Ureter (tissue), 1 donor: ENCODE measurements at places on chromosomes 2 and 18. TPM values are rescaled to one million over a fixed set of nuclear protein-coding genes. Genes with fewer than 3 reads are reported as not detected.

Gene EHD3
- 12.7 TPM for total RNA-seq

GRCh38 chr18:55038162-55038561 lies 78.9 kb upstream of the CCDC68 start:
- DNase-seq = no peak

GRCh38 chr2:185335879-185336278 lies 402.7 kb upstream of the FSIP2 start:
- DNase-seq = no peak

- no peak for DNase-seq
Measured at GRCh38 chr2:40658941-40659340, 207.1 kb upstream of the SLC8A1 start.

Gene TMEM150A
- total RNA-seq = 19.5 TPM

GRCh38 chr2:10253596-10254372 lies 48.9 kb upstream of the HPCAL1 start:
- DNase-seq = no peak

GRCh38 chr2:22056621-22057132 lies 932.9 kb downstream of the TDRD15 start:
- DNase-seq = no peak

- no peak for DNase-seq
Measured at GRCh38 chr18:47146206-47146605, 4.1 kb downstream of the HDHD2 start.

DNA sequence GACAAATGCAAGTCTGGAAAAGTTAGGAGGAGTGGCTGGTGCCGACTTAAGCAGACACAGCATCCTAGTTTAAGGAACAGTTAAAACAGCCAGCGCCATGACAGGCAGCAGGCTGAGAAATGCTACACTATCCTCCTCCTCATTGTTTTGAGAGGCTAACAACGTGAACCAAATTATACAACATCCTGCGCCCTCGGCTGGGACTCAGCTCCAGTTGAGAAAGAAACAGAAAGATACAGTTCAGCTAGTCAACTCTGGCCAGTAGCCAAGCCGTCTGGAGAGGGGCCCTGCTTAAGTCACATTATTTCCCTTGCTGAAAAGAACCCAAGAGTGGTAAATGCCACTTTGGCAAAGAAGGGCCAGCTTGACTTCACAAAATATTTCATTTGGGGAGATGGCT lies 90.2 kb downstream of the BCL11A start:
- no peak for DNase-seq

- no peak for DNase-seq
Measured at GRCh38 chr2:235511187-235511661, 17.4 kb downstream of the AGAP1 start.

Gene TDRD15
- total RNA-seq = 0.10 TPM

- no peak for DNase-seq
Measured at GRCh38 chr18:24470022-24470618, 9.7 kb downstream of the HRH4 start.

DNA sequence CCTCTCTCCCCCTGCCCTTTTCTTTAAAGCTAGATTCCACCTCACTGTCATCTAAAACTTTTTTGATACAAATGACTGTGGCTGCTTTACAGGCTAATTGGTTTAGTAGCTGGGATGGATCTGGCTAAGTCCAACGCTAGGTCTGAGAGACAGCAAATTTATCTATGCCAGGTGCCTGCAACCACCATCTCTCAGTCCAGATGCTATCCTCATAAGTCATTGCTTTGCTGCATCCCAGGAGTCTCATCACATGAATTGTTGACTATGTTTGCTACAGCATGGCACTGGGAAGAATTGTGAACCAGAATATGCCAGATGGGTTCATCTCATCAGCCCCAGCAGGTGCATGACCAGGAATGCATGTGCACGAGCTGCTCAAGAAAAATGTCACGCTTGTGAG lies 100.0 kb upstream of the PID1 start:
- no peak for DNase-seq

DNA sequence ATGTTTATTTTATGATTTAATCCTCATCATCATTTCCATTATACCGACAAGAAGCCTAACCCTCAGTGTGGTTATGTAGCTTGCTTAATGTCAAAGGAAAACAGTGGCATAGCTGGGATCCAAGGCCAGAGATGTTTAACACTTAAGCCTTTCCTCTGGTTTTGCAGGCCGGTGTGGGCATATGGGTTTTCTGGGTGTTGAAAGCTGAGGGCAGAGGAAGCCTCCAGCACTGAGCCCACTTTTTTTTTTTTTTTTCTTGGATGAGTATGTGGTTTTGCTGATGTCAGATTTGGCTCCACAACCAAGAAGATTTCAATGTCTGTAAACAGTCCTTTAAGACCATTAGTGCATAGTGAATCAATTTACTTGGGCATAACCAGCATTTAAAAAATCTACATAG lies 41.3 kb downstream of the LHCGR start:
- no peak for DNase-seq

Gene AFF3
- total RNA-seq = 25.6 TPM

Gene PRKAG3
- total RNA-seq = not detected

Gene NDC80
- 0.91 TPM for total RNA-seq

Gene TFPI
- total RNA-seq = 54.7 TPM

GRCh38 chr2:207434899-207435465 lies 94.8 kb upstream of the CREB1 start:
- no peak for DNase-seq

DNA sequence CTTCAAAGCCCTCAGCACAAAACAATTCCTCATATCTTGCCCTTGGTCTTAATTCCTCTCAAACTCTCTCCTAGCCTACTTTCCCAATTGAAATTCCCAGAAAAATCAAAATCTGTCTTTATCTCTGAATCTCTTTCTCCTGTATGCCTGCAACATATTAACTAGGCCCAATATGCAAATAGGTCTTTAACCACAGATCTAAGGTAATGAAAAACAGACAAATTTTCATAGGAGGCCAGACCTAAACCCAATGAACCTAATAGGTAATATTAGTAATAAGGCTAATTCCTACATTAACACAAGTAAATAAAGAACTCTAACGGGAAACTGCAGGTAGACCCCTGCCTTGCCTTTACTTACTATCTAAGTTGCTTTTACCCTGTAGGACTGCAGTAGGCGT lies 41.4 kb downstream of the WDR33 start:
- no peak for DNase-seq

Gene LRP2
- total RNA-seq = 0.13 TPM

DNA sequence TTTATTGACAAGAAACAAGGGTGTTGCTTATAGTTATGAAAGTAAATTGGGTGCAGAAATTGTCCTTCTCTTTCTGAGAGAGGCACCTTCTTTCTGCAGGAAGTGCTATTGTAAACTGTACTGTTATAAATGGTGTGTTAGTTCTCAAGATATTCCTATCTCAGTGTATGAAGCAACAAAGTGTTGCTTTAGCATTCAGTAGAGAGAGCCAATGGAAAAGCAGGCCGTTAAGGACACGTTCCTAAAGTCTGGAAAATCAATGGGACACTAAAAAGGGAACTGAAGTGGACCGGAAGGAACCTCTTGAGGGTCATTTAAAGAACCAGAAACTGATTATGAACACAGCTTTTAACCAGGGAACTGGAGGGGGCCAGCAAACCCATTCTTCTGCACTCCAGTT lies 510.0 kb upstream of the ZEB2 start:
- DNase-seq = no peak

GRCh38 chr2:156436497-156437085 lies 412 bp downstream of the GPD2 start:
- DNase-seq = no peak

GRCh38 chr2:173854840-173855239 lies 110.3 kb downstream of the SP3 start:
- DNase-seq = no peak

DNA sequence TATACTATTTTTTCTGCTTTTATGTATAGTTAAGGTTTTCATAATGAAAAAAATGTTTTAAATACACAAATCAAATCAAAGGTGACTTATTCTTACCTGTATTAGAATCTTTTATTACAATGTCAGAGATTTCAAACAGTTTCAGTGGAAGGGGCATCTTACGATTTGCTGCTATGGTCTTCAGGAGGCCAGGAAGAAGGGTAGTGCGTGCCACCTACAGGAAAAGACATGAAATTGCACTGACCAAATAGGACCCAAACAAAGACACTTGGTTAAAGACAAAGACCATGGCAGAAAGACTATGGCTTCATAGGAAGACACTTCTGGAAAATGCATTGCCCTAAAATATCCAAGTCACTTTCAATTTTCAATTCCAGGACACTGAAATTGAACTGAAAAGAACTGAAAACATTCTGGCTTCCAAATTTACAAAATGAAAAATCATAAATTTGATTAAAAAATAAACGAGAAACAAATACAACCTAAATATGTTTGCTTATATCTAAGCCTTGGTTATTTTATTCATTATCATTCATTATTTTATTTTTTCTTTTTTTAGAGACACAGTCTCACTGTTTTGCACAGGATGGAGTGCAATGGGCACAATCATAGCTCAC lies 42.1 kb downstream of the FARSB start:
- DNase-seq = no peak

Gene RUFY4
- 5.6 TPM for total RNA-seq

- no peak for DNase-seq
Measured at GRCh38 chr2:29293830-29294438, 178.7 kb downstream of the CLIP4 start.

DNA sequence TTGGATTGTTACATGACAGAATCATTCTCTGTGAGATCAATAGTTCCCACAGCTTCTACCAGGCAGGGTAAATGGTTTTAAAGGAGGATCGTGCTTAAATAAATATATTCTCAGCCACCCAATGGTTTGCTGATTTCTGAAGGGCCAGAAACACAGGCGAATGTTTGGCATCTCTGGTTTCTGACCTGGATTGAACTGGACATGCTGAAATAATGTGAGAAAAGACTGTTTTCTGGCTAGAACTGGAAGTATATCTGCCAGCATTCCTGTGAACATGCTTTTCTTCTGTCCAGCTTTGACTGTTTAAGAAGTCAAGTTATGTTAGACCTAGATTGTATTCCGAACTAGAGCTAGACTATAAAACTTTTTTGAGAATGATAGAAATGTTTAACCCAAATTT lies 77.1 kb upstream of the COL3A1 start:
- DNase-seq = no peak

DNA sequence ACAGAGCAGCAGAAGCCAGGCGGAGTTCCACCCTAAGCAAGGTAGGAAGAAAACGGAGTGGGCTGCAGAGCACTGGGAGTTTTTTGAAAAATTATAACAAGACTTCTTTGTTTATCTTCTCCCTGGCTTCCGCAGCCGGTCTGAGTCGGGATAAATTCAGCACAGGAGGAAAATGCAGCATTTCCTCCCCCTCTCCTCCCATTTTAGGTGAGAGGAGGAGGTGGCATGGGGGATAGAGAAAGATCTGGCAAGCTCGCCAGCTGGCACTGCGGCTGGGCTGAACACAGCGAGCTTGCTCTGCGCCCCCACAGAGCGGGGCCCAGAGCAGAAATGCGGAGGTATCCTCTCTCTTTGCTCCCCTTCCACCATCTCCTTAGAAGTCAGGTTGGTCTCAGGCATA lies 17.7 kb upstream of the CHRNA1 start:
- no peak for DNase-seq

Gene ZSWIM2
- total RNA-seq = not detected
